ENCODE measurements at places on chromosomes 12 and 14. TPM values are rescaled to one million over a fixed set of nuclear protein-coding genes. Genes with fewer than 3 reads are reported as not detected.

Gene TMTC2
- total RNA-seq: 5.2 TPM

Gene KDM5A
- total RNA-seq: 77.3 TPM

Gene IL22
- not detected for total RNA-seq

Gene SCARB1
- 28.5 TPM for total RNA-seq

Gene NINJ2
- 0.32 TPM for total RNA-seq

Gene RASAL1
- total RNA-seq: not detected

Gene SLC10A1
- total RNA-seq: not detected

Gene DPPA3
- not detected for total RNA-seq

Gene DCP1B
- total RNA-seq: 17.7 TPM

Gene CACNA2D4
- 0.97 TPM for total RNA-seq

Gene TAS2R14
- 6.9 TPM for total RNA-seq

Gene ENDOU
- not detected for total RNA-seq

Gene NTS
- total RNA-seq: under 0.01 TPM

Gene UBC
- 1,741 TPM for total RNA-seq

Gene DDN
- under 0.01 TPM for total RNA-seq

Gene IAPP
- not detected for total RNA-seq

Gene HSPB8
- total RNA-seq: 22.0 TPM

Gene GPRC5D
- not detected for total RNA-seq

Gene TMEM260
- 19.9 TPM for total RNA-seq

Gene GPHB5
- not detected for total RNA-seq

Gene LARP4
- total RNA-seq: 57.9 TPM

Gene CDCA3
- total RNA-seq: 18.4 TPM

Gene EML5
- 0.86 TPM for total RNA-seq

Gene B3GNT4
- under 0.01 TPM for total RNA-seq

Gene DGLUCY
- 39.7 TPM for total RNA-seq

Gene DLGAP5
- 17.4 TPM for total RNA-seq

Gene ZNF268
- total RNA-seq: 19.6 TPM

Gene ZFHX2
- under 0.01 TPM for total RNA-seq

Gene HNF1A
- total RNA-seq: not detected

Gene RFLNA
- total RNA-seq: 5.6 TPM

Gene REM2
- total RNA-seq: under 0.01 TPM

Gene MCRS1
- 61.5 TPM for total RNA-seq

Gene GPR137C
- total RNA-seq: 0.43 TPM

Gene LMO3
- total RNA-seq: 0.43 TPM

Gene C12orf50
- not detected for total RNA-seq

Gene LRP1-AS
- total RNA-seq: not detected

Gene SNAPC1
- total RNA-seq: 27.2 TPM

Gene KRT78
- total RNA-seq: not detected

Gene PRH2
- 0.32 TPM for total RNA-seq

Gene HOTAIR
- total RNA-seq: 3.2 TPM

Gene HRK
- total RNA-seq: not detected

Gene DAO
- total RNA-seq: not detected

Gene CLEC2A
- not detected for total RNA-seq

Gene GUCY2C
- total RNA-seq: not detected

Gene ARL1
- total RNA-seq: 76.7 TPM

Data from fibroblast of villous mesenchyme (primary cell).